MCF 10A (cell line): ENCODE measurements at places on chromosomes 6 and 20. TPM values are rescaled to one million over a fixed set of nuclear protein-coding genes. Genes with fewer than 3 reads are reported as not detected.

NEDD9 gene
- total RNA-seq: 2.2 and 4.4 TPM in 2 replicates

NHSL1 gene
- 23.9 and 32.1 TPM in 2 replicates for total RNA-seq

FABP7 gene
- not detected in 2 replicates for total RNA-seq

CYP24A1 gene
- total RNA-seq: 0.28 and 0.34 TPM in 2 replicates

TRIM15 gene
- total RNA-seq: 0.79 TPM in 1 of 2 replicates, not detected in the other

SRSF12 gene
- total RNA-seq: 1.1 and 1.2 TPM in 2 replicates

OR2H1 gene
- total RNA-seq: not detected in 2 replicates

OPRL1 gene
- 0.12 and 0.15 TPM in 2 replicates for total RNA-seq

TSHZ2 gene
- total RNA-seq: 1.6 and 2.3 TPM in 2 replicates

TSPYL4 gene
- total RNA-seq: 9.1 and 9.8 TPM in 2 replicates

ADGRF4 gene
- total RNA-seq: 1.2 and 4.0 TPM in 2 replicates

DNA sequence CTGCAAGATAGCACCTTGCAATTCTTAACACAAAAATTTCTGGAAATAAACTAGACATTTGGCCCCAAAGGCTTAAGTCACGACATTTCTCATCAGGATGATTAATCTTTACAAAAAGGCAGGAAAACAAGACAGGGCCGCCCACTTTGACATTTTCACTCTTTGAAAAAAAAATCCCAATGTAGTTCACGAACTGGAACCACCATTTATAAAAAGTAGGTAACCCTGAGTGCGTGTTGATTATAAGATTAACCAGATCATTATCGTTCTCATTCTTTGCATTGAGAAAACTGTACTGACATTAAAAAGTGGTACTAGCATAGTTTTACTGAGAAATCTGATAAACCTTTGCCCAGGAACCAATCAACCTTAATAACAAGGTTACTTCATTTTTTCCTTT, 108.8 kb downstream of the HUS1B start:
- DNase-seq: no peak

GRCh38 chr6:24574809-24575208, 71.2 kb downstream of the KIAA0319 start:
- peak; percentile 23 for DNase-seq

- peak; percentile 99 for DNase-seq
Observed at GRCh38 chr20:6651016-6651415, 116.5 kb upstream of the BMP2 start.

GRCh38 chr6:148398244-148398643, 55.6 kb downstream of the SASH1 start:
- DNase-seq: no peak

- DNase-seq: peak; percentile 92
Observed at GRCh38 chr6:5457983-5458683, 196.8 kb downstream of the FARS2 start.

DNA sequence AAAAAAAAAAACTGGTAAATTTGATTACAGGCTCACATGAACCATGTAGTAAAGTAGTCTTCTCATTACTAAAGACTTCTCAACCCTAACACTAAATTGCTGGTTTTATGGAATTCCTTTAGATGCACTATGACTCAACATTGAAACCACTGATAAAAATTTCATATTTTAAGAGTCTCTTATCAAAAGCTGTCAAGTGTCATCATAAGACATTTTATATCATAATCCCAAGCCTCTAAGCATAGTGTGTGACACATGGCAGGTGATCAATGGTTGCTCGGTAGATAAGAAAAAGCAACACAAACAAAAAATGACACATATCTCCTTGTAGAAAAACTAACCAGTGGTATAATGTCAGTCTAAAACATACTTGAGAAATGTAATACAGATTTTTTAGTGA, 258.4 kb downstream of the RNGTT start:
- no peak for DNase-seq

DNA sequence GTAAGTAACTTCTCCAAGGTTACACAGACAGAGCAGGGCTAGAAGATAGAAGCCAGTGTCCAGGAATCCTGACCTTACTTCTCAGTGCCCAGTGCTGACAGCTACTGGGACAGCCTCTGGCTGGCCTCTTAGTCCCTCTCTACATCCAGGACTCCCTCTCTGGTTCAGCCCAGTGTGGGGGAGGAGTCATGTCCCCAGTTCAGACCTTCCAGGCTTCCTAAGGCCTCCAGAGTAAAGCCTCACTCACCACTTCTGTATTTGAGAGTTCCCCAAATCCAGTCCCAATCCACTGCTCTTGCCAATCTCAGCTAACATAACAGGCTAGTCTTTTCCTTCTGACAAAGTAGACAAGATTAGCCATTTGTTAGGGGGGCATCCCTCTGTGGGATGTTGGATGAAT, 36.9 kb upstream of the EPB41L1 start:
- no peak for DNase-seq

DNA sequence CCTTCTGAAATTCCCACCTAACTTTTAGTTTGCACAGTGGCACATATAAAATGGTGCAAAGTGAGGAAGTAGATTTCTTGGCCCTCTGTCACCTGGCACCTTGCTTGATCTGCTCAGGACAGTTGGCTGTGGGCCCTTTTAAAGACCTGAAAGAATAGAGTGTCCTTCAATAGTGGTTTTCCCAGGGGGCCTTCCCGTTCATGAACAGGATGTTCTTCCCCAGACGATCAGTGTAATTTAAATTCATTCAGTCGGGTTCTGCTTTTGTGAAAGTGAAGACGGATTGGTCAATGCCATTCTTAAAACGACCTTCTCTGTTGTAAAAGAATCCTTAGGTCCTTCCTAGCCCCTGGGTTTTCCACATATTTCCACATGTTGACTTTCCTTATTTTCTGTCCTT, 178.5 kb downstream of the SASH1 start:
- DNase-seq: no peak

DNA sequence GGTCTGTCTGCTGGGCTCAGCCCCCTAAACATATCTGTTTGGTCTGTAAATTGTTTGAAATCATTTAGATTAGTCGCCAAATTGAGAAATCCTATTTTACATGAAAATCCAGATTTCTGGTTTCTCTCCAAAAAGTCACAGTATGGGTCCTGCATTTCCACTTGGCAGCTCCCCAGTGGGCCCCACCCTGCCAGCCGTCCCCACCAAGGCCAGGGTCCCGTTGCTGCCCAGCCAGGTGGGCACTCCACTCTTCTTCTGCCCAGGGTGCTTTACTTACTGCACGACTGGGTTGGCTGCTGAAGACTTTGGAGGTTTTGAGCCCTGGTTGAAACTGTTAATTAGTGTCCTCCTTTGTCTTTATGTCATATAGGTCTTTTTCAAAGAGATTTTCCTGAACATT, 50.4 kb downstream of the ARFGEF2 start:
- DNase-seq: no peak

DNA sequence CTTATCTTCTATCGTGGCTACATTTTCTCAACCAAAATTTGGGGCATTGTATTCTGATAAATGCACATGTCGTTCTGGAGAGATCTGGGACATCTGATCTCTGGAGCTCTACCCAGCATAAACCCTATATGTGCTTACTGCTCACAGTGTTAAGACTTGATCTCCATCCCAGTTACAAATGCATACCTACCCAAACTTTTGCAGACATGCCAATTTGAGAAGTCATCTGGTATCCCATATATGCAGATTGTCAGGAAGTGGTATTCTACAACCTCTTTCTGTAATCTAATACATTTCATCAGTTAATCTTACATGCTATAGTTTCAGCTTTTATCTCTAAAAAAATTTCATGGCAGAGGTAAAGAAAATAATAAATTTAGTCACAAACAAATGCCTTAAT, 11.2 kb downstream of the BAG2 start:
- DNase-seq: no peak

DNA sequence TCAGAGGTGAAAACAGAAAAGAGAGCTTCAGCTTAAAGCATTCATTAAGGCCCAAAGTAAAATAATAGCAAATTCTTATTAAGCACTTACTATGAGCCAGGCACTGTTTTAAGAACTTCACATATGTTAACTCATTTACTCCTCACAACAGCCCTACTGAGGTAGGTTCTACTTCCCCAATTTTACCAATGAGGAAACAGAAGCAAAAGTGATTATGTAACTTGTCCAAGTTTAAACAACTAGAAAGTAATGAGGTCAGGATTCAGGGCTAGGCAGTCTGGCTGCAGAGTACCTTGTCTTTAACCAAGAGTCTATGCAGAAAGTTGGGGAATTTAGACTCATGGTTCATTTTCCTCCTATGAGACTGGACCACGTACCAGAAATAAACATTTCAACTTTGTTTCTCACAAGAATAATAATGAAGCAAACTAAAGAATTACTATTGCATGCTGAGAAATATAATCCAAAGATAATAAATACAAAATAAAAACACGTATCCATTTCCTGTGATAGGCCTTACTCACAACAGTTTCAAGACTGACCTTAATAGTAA, 3.8 kb downstream of the COL21A1 start:
- no peak for DNase-seq

DNA sequence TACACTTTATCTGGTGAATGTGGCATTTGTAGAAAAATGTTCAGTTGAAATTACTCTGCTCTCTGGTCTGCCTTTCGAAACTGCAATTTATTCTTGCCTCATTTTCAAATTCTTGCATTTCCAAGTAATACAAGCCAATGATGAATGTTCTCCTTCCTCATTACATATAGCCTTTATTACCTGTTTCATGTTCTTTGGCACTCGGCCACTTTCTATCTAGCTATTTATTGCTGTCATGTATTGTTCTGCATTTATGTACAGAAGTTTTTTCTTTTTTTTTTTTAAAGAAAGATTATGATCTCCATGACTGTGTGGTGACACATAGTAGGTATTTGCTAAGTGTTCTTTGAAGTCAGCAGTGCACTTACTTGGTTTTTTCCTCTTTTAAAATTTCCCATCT, 261.4 kb downstream of the ZFAND3 start:
- peak; percentile 80 for DNase-seq

GRCh38 chr20:51529758-51530157, 12.8 kb downstream of the NFATC2 start:
- no peak for DNase-seq

DNA sequence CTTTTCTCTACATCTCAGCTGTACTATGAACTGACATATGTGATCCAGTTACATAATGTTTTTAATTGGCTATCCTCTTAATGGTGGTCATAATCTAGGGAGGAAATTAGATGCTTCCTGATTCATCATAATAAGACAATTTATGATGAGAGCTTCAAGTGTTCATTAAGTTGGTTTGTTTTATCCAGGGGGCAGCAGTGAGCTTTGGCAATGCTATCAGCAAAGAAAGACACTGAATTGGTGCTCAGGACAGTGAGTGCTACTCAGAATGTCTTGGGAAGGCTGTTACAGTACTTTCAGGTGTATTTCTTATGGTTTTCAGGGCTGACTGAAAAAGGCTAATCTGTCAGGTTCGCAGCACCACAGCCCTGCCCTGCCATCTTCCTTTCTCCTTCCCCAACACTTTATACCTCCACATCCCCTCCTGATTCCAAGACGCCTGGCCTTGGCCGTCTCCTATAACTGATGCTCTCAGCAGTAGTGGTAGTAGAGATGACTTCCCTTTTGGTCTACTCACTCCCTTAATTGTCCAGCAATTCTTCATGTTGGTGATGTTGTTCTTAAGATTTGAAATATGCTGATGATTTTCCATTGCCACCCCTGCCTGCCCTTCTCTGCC, 67.0 kb upstream of the TNFAIP3 start:
- DNase-seq: peak; percentile 84

DNA sequence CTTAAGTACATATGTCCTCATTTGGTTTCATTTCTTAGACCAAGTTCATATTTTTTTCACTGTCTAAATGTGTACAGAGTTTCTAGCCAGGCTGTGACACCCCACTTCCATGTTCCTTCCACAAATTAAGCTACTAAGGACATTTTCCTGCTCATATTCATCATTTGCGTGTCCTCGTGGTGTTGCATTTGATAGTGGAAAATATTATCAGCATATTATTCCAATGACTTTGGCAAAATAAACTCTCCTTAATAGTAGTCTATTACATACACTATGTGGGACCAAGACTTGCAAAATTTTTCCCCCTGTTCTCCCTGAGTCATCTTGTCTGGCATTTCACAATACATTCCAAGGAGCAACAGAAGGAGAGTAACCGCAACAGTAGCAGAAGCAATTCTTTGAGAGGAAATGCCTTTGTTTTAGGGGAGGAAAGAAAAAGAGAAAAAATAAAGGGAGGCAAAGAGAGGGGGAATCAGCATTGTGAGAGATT, 599.2 kb downstream of the COL12A1 start:
- peak; percentile 94 for DNase-seq

DNA sequence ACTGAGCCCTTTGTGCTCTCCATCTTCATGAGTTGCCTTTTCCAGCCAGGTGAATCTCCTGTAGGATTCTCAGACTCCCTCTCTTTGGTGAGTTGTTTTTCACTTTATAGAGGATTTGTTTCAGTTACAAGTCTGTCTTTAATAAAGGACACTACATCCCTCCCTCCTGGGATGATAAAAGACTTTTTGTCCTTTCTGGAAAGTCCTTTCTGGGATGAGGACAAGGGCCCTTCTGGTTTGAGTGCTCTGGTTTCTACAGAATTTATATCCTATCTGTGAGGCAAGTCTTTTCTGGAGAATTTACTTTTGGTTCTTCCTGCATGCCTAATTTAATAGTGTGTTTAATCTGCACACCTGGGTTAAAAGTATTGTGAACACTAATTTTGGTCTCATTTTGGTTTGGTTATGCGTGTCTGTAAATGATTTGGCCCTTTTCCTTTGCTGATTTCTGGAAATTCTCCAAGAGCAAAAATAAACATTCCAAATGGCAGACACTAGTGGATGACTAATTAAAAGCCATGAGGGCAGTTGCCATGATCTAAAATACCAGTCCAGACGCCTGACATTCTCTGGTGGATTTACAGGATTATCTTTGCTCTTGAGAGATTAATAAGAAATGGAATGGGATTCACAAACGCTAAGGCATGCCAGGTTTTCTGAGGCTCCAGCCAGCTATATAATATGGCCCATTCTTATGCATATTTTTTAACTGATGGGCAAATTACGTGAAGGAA, 44.8 kb downstream of the TCP11 start:
- peak; percentile 76 for DNase-seq

DNA sequence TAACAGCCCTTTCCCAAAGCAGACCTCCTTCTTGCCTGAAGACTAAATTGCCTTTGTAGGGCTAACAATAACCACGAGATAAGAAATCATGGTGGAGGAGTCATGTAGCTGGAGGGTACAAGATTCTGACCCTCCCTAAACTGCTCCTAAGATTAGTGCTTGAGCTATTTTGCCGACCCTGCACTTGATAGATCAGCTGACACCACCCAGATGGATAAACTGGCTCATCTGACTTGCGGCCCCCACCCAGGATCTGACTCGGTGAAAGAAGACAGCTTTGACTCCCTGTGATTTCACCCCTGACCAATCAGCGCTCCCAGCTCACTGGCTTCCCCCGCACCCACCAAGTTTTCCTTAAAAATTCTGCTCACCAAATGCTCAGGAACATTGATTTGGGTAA, 57.6 kb upstream of the UNC93A start:
- DNase-seq: no peak

DNA sequence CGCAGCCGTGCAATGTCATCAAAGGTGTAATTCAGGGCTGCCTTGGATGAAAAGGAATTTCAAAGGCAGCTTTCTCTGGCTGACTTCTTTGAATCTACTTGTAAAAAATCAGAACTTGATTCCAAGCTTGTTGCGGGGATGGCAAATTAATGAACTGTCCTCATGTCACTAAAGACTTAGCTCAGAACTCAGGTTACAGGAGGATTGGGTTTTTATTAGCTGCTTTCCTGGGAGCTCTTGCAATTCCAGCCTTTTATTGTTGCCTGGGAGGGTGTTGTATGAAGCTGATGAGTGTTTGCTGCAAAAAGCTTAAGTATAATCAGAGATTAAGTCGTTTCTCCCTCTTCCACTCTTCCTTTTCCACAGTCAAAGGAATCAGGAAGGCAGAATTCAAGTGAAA, 113.0 kb upstream of the CDH4 start:
- DNase-seq: no peak
